NCI-H2029 (cell line): ENCODE measurements at places on chromosomes 6 and 20.

DNA sequence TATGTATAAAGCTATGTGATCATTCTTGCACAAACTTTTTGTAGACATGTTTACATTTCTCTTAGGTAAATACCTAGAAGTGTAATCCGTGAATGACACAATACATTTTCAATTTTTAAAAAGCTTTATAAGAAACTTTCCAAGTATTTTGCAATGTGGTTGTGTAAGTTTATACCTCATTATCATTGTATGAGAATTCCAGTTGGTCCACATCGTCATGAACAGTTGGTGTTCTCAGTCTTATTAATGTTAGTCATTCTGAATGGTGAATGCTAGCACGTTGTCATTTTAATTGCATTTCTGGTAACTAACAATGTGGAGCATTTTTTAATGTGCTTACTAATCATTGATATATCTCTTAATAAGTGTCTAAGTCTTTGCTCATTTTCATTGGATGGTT is 116.5 kb upstream of the F13A1 start:
- no peak for DNase-seq

- DNase-seq, result peak; percentile 21
Observed at GRCh38 chr6:52640170-52640569, 30.7 kb upstream of the TMEM14A start.

DNA sequence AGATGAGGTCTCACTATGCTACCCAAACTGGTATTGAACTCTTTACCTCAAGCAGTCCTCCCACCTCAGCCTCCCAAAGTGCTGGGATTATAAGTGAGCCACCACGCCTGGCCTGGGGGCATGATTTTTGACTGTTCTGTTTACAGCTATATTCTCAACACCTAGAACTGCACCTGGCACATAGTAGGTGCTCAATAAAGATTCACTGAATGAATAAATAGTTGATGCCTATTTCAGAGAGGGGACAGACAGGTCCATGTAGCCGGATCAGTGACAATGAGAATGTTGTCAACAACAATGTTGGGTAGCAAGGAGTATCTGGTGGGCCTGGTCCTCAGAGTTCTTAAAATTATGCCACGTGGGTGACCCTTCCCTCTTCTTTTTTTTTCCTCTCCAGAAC is 8.9 kb downstream of the TRAF3IP2 start:
- no peak for DNase-seq

GRCh38 chr6:20056350-20056992 is 155.8 kb downstream of the MBOAT1 start:
- DNase-seq, result peak; percentile 79

DNA sequence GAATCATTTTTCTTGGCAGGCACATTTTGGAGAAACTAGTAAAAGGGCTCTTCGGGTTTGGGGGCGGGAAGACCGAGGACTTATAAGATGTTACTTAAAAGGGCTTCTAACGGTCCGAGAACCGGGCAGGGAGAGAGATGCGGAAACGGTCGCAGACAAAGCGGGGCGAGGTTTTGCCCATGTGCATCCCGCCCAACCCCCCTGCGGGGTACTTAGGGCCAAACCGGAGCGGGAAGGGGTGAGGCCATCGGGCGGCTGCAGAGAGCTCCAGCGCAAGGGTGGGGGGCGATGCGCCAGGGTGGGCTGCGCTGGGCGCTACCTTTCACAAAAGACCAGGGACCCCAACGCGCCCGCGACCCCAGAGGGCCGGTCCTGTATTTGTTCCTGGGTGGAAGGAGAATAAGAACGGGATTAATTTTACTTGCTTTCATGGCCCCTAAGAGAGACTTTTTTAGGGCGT is 616 bp downstream of the TUBB start:
- peak; percentile 82 for DNase-seq

DNA sequence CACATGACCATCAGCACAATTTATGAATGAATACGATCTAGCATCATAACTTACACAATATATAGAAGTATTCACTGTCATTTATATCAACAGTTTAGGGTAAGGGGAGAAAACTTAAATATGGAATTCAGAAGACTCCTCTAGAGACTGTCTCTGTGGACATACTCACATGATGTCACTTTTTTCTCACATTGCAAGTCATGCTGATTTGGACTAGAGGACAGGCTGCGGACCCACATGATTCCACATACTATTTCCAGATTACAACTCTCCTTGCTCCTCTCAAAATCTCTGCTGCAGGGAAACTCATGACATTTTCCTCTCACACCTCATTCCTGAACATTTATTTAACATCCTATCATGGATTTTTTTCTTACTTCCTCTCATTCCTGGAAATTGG is 13.4 kb downstream of the CRISP1 start:
- no peak for DNase-seq

- no peak for DNase-seq
Observed at GRCh38 chr6:115221198-115221597, 839.5 kb downstream of the FRK start.

- no peak for DNase-seq
Observed at GRCh38 chr6:31791324-31792089, 4.0 kb downstream of the VARS1 start.

- no peak for DNase-seq
Observed at GRCh38 chr20:1319051-1319450, 9.9 kb downstream of the SDCBP2 start.

GRCh38 chr6:5706124-5707033 is 300.3 kb downstream of the NRN1 start:
- no peak for DNase-seq

DNA sequence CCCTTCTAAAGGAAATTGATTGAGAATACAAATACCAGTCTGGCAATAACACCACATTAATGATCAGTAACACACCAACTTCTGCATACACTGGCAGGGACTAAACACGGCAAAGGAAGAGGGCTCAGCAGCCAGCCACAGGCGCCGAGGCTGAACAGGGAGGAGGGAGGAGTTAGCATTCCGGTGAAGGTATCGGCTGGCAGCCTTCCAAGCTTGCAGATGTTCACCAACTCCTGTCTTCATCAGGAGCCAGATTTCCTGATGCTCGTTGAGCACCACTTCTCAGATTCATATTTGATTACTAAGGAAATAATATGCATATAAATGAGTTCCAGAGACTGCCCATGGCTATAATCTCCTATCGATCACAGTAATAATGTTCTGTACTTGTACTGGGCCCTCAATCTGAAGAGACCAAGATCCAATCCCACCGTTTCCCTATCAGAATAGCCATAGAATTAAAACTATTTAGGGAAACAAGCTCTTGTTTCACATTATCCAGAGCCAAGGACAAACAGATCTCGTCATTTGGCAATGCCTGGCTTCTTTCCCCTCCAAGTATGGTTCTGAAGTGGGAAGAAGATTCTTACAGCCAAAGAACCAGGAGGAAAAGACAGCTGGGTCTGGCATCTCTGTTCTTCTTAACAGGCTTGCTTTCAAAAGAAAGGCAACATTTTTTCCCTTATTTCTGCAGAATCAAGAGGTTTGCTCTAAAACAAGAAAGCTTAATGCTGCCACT is 42.2 kb downstream of the GFOD1 start:
- peak; percentile 99 for DNase-seq

DNA sequence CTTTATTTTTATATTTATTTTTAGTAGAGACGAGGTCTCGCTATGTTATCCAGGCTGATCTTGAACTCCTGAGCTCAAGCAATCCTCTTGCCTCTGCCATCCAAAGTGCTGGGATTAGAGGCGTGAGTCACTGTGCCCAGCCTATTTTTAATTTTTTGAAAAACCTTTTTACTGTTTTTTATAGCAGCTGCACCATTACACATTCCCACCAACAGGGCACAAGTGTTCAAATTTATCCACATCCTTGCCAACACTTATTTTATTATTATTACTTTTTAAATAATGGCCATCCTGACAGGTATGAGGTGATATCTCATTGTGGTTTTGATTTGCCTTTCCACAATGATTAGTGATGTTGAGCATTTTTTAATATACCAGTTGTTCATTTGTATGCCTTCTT is 42.5 kb downstream of the PACSIN1 start:
- DNase-seq, result no peak

GRCh38 chr6:146949425-146949824 is 254.8 kb upstream of the STXBP5 start:
- no peak for DNase-seq

GRCh38 chr20:31906001-31906400 is 35.6 kb downstream of the TTLL9 start:
- DNase-seq, result no peak

DNA sequence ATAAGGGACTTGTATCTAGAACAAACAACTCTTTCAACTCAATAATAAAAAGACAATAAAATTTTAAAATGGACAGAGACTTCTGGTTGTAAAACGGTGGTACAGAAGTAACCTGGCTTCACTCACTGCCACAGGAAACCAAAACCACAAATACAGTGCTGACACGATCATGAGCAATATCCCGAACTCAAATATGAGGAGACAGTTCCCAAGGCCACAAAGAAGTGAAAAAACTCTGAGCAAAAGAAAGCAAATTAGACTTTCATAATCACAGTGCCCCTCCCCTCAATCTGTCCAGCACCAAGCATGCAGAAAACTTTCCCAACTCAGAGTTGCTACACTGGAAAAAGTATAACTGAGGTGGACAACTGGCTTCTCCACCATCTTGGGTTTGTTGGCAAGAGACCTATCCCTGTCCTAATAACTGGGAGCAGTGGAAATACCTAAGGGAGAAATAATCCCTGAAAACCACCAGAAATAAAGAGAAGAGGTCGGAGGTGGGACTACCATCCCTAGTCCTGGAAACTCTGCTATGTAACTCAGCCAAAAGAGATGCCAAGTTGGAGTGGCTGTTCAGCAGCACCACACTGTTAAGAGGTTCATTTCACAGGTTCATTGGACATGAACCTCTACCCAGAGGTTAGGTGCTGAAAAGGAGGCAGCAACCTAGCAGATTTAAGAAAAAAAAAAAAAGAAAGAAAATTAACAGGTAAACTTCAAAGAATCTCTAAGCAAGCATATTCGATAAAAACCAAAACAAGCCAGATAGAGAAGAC is 55.5 kb downstream of the REV3L start:
- no peak for DNase-seq

DNA sequence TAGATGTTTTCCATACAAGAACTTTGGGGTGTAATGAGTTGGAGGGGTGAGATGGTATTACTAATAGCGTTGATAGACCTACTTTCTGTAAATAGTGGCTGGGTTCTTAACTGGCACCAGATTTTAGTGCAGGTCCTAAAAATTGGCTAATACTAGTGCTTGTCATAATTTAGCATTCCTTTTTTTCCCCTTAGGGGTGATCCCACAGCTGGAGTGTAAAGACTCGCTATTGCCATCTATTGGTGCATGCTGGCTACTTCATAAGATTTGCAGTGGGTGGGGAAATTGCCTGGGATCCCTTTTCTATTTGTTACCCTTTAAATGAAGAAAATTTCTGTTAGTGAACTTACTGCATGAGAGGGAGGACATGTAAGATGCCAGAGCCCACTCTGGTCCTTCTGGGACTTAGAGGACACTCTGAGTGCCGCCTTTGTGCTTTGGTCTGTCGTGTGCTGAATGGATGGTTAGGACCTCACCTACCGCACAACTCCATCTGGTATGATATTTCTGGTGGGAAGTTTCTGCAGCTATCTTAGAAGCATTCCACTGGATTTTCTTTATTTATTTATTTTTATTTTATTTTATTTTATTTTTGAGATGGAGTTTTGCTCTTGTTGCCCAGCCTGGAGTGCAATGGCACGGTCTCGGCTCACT is 195.5 kb downstream of the JARID2 start:
- DNase-seq, result peak; percentile 65

GRCh38 chr6:48325701-48326100 is 214.7 kb upstream of the PTCHD4 start:
- no peak for DNase-seq

DNA sequence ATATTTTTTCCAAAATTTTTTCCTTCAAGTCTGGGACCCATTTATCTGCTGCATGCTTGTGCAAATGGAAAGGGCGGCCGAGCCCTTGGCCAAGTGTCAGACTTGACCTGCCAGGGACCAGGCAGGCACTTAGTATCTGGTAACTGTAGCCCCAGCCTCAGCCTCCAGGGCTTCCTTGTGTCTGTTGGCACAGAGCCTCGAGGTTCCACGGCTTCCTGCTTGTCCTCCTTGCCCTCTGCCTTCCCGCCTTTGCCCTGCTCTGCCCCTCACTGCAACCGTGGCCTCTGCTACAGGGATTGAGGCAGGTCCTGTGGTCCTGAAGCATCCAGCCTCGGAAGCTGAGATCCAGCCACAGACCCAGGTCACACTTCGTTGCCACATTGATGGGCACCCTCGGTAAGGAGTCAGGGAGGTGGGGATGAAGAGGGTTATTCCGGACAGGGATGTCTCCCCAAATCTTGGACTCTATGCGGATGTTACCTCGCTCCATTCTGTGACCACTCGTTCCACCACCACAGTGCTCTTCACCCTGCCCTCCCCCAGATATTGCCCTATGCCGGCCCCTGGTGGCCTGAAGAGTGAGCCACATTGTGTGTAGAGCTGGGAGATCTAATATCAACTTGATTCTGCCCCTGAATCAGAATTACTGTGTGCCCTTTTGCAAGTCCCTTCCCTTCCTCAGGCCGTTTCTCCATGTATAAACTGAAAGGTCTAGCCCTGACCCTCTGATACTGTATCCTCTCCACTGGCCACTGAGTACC is 41.5 kb upstream of the SRF start:
- no peak for DNase-seq

- no peak for DNase-seq
Observed at GRCh38 chr6:133774356-133774755, 114.6 kb upstream of the TCF21 start.

GRCh38 chr6:13993416-13993815 is 68.7 kb downstream of the RNF182 start:
- no peak for DNase-seq

- DNase-seq, result peak; percentile 30
Observed at GRCh38 chr6:170269846-170270541, 20.9 kb downstream of the DLL1 start.

DNA sequence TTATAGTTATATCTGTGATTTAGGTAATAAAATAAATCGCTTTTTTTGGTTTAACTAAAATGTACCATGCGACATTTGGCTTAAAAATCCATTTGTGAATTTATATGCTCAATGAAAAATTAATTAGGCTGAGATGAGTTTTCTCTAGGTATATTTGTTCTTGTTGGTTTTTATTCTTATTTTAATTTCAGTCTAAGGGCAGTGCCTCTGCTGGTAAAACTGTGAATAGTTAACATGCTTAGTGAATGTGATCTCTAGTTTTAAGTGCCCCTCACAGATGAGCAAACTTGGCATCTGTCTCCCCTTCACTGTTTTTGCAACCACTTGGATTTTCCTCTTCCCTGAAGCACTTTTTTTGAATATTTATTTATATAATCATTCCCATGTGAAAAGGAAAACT is 822.7 kb downstream of the GRIK2 start:
- no peak for DNase-seq

GRCh38 chr6:7812623-7813022 is 86.7 kb downstream of the BMP6 start:
- no peak for DNase-seq

GRCh38 chr6:151044465-151045441 is 179.3 kb downstream of the MTHFD1L start:
- DNase-seq, result peak; percentile 45
